ENCODE measurements at places on chromosomes 2 and 18.
A peak's percentile ranks its signal among the peaks of the same experiment; 100 is the strongest.

DNA sequence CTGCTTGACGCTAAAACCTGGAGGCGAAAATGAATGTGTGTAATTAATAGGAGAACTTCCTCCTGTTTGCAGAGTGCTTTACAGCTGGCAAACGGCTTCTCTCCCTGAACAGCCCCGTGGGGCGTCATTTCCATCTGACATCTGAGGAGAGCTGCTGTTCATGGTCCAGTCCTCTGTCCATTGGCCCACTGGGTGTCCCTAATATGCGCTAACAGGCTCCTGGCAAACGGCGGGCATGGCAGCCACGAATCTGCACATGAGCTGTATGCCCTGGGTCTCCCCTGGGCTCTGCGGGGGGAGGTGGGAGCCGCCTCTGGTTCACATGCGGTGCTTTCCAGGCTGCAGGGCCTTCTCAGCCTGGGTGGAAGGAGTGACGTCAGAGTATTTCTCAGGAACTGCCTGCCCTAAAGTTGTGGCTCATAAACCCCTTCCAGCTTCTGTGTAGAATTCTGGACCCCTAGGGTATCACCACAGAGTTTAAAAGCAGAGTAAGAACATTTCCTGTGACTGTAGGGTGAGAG, 73.2 kb downstream of the LRRFIP1 start:
- no peak for DNase-seq

DNA sequence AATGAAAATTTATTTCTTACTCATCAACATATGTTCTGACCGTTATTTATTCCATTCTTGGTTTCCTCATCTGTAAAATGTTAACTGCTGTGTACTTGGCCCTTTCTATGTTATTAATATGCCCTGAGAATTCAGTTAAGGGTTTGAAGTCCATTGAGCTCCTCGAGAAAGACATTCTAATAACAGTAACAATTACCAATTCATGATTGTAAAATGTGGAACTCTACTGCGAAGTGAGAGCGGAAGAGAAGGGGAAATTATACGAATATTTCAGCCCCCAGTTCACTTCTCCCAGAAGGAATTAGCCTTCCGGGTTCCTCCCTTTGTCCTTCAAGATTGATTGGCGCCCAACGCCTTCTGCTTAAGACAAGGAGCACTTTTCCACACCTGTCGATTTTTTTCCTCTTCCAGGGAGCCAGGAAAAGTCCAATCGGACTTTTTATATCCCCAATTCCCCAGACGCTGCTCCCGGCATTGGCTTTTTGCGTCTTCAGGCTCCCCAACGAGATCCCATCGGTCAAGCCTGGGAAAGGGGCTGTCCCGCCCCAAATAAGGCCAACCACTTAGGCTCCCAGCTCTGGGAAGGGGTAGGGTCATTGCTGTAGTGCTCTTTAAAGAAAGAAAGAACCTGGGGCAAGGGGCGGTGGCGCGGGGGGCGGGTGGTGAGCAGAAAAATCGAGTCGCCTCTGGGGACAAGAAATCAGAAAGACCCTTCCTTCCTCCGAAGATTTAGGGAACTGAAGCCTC, 1.6 kb downstream of the DSC2 start:
- DNase-seq = peak; percentile 45

- no peak for DNase-seq
Observed at GRCh38 chr2:181887045-181887444, 4.5 kb upstream of the ITPRID2 start.

DNA sequence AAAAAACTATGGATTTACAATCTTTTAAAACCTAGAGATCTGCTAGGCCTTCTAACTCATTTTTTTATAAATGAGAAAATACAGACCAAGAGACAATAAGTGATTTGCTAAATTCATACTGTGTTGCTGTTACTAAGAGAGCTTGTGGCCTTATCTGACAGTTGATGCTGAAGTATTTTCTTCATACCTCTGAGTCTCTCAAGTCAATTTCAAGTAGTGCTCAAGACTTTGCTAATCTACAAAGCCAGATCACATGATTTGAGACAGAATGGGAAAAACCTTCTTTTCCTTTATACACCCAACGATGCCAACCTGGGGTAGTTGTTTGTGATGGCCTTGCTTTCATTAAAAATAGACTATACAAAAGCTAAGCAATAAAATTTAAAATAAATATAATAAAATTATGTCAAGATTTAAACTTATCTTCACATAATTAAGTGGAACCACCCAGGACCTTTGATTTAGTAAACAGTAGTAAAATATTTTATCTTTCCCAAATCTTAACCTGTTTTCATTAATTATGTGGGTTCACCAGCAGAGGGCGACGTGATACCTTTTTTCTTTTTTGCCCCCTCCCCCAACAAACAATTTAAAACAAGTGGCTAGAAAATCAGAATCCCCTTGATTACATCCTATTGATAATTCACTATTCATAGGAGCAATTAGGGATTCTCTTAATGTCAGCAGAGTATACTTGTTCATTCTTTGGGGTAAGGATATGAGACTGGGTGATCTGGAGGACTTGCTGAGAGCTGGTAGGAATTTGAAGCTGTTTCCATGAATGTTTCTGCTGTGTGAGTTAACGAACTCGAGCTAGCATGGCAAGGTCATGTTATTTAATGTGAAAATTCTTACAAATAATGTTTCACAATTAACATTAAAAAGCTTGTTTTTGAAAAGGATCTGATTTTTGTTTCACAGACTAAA, 49.6 kb upstream of the SLC5A7 start:
- DNase-seq = peak; percentile 57

DNA sequence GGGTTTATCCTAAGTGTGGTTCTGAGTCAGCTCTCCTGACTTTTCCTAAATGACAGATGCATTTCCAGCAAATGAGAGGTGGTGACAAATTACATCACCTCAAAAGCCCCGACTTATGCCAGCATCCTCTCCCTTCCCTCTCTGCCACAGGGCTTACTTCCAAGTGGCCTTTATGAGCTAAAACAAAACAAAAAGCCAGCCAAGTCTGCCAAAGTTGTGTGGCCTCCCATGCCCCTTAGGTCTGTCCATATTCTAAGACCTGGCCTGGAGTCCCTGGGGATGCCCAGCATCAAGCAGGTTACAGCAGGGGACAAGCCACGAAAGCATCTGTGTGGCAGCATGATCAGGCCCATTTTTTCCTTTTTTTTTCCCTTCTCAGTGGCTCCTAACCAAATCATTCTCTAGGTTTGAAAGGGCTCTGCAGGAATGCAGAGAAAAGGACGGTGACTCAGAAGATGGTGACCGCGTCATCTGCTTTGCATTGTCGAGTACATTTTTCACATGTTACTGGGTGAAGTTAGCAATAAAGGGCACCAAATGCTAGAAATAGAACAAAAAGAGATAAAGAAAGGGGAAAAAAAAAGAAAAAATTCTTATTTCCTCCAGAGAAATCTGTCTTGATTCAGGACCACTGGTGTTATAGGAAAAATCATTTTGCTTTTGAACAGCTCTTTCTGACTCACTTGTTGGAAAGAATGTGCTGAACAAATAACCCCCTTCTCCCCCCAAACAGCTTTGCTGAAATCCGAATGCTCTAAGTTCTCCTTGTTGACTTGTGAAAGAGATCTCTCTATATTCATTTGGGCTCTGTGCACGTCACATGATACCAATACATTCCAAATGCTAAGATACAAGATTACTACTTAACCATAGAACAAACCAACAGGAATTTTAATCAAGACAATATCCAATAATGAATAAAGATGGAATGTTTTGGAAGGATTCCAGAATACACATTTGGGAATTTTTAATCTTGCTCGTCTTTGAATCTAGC, 178.7 kb downstream of the EN1 start:
- no peak for DNase-seq

- peak; percentile 68 for DNase-seq
Observed at GRCh38 chr2:219689676-219690628, 62.5 kb downstream of the SLC4A3 start.

GRCh38 chr2:240814946-240815760, 4.9 kb downstream of the KIF1A start:
- no peak for DNase-seq

GRCh38 chr2:183031911-183032794, 6.1 kb downstream of the NCKAP1 start:
- DNase-seq = peak; percentile 30

- no peak for DNase-seq
Observed at GRCh38 chr2:33476793-33477190, 343 bp downstream of the RASGRP3 start.

DNA sequence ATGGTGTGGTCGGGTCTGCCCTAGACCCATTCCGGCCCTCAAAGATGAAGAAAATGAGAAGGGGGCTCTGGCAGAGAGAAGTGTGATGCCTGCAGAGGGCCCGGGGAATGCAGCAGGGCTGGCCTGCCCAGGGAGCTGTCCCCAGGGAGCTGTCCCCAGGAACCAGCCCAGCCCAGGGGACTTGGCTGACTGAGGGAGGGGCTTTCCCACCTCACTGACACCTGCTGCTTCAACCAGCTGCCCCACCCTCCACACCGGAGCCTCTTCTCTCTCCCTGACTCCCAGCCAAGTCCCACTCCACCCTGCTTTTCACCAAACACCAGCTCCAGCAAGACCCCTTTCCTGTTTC, 111.2 kb downstream of the STPG4 start:
- DNase-seq = peak; percentile 45

DNA sequence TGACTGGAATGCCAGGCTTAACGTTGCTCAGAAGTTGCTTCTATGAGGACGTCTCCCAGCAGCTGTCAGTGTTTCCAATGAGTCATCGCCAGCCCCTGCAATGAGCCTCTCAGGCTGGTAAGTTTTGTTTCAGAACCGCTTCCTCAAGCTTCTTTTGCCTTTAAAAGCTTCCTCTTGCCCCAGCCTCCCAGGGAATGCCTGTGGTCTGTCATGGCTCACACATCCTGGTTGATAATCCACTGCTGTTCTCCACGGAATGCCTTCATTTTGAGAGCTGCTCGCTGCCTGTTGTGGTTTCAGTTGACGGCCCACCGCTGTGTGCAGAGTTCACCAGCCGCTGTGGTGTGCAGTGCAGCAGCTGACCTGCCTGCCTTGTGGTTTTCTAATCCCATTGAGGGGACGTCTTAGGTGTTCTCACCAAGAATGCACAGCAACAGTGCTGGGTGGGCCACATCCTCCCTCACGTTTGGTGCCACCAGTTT, 96.4 kb downstream of the RTP5 start:
- peak; percentile 56 for DNase-seq

GRCh38 chr2:197883354-197884032, 79.1 kb downstream of the PLCL1 start:
- no peak for DNase-seq

DNA sequence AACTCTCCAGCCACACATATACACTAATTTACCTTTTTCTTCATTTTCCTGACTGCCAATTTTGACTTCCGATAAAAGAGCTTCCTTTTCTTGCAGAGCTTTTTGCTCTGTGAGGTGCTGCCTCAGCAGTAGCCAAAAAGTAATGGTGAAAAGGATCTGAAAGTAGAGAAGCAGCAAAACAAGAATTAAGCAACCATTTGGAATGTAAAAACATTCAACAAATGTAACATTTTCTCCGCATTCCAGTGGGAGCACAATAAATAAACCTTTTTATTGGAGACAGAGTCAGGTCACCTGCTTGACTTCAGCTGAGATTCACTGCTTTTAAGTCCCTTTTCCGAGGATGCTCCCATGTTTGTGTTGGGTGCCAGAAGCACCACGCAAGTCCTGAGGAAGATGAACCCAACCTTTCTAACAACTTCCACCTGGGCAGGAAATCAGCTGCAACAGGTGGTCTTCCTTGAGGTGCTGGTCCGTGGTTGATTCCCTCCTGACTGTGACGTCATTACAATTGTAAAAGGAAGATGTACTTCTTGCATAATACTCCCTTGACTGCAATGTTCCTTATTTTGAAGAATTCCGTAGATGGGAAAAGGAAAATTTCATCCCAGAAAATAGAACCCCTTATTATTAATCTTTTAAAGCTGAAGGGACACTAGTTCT, 265.5 kb downstream of the NAPG start:
- DNase-seq = no peak

DNA sequence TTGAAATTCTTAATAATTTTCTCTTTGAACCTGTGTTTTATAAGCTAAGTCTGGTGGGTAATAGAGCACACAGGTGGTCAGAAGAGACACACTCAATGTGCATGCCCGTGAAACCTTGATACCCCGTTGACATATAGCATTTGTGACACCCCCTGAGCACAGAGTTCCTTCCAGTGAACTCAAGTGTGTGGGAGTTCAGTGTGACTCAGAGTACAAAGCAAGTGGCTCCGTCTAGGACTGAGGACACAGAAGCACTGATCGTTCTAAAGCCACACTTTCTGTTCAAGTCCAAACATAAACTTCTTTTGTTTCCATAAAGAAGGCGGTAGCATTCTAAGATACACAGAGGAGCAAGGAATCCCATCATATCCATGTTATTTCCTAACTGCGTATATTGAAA, 523.6 kb downstream of the PID1 start:
- peak; percentile 1 for DNase-seq

DNA sequence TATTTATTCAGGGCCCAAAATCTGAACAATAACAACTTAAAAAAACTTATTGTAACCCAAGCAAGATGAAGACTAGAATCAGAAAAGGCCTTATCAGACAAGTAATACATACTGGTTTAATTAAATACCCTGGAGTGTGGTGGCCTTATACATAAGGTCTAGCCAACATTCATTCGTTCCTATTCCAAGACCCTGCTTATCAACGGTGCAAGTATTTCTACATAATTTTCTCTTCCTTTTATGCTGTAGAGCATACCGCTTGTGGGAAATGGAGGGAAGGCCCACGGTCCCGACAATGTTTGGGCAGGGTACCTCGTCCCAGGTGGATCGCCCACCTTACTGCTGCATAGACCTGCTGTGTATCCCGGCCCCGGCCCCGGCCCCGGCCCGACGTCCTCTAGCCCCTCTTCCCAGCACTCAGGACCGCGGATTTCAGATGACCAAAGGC, 708 bp downstream of the ZNF24 start:
- no peak for DNase-seq

DNA sequence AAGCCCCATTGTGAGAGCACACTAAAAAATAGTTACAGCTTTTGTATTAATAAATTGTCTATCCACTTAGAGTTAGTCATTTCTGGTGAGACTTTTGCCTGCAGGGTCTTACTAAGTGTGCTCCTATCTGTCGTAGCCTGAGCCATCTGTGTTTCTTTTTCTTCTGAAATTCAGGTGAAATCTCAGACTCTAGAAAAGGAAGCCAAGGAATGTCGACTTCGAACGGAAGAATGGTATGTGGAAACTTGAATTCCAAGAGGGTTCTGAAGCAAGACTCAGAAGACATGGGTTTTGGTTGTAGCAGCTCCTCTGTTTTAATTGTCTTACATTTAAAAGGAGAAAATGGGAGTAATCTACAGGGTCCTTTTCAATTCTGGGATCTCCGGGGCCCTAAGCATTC, 70.0 kb upstream of the STON1 start:
- no peak for DNase-seq

DNA sequence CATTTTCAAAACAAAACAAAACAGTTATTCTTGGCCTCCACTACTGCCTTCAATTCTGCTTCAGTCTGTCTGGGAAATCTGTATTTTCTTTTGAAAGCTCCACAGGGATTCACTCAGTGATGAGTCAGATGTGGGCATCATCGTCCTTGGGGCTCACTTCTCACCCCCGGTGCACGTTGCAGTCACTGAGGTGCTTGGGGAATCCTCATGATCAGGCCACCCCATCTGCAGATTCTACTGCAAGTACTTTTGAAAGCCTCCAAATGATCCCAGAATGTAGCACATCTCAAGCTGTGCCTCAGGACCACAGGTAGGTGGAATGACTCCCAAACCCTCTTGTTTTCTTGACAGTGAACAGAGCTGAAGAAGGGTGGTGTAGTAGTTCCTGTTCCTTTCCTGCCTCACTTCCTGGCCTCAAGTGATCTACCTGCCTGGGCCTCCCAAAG, 34.3 kb downstream of the LPIN2 start:
- DNase-seq = no peak
